ENCODE measurements at places on chromosomes 2 and 18. TPM values are rescaled to one million over a fixed set of nuclear protein-coding genes. Genes with fewer than 3 reads are reported as not detected.

TMEM127 gene
- 88.9 TPM for total RNA-seq

FAM237A gene
- not detected for total RNA-seq

FBLN7 gene
- total RNA-seq, result 3.5 TPM

MAP3K19 gene
- not detected for total RNA-seq

DNA sequence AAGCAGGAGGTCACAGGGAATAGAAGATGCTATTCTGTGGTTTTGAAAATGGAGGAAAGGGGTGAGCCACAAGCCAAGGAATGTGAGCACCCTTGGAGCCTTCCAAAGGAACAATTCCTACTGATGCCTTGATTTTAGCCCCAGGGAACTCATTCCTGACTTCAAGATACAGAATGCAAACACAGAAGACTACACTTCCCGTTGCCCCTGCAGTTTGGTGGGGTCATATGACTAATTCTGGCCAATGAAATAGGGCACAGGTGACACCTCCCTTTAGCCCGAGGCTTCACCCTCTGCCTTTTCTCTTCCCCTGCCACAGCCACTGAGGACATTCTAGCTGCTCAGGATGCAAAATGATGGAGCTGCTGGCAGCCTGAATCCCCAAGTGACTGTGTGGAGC is 126.1 kb downstream of the INHBB start:
- no peak for DNase-seq

DNA sequence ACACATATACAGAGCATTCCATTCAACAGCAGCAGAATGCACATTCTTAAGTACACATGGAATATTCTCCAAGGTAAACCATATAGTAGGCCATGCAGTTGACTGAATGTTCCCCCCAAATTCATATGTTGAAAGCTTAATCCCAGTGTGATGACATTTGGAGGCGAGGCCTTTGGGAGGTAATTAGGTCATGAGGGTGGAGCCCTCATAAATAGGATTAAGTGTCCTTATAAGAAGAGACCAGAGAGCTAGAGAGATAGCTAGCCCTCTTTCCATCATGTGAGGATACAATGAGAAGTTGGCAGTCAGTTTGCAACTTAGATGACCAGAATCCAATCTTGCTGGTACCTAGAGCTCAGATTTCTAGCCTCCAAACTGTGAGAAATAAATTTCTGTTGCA is 27.6 kb downstream of the TMEM185B start:
- DNase-seq, result no peak

DNA sequence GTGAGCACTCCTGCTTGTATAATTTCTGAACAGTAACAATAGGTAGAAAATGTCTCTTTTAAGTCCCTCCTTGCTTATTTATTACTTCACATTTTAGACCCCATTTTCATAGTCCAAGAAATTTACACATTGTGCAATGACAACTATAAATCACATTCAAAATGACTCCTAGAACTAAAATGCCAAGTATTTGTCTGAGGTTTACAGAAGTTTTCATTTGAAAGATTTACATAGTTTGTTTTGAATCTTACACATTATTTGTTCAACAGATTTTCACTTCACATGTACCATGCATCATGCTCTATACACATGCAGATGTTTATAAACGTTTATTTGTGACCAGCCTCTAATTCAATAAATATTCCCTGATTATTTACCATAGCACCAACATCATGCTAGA is 15.7 kb upstream of the TRIB2 start:
- DNase-seq, result no peak

GRCh38 chr18:39960550-39960949 is 1994.5 kb upstream of the PIK3C3 start:
- DNase-seq, result no peak

DNA sequence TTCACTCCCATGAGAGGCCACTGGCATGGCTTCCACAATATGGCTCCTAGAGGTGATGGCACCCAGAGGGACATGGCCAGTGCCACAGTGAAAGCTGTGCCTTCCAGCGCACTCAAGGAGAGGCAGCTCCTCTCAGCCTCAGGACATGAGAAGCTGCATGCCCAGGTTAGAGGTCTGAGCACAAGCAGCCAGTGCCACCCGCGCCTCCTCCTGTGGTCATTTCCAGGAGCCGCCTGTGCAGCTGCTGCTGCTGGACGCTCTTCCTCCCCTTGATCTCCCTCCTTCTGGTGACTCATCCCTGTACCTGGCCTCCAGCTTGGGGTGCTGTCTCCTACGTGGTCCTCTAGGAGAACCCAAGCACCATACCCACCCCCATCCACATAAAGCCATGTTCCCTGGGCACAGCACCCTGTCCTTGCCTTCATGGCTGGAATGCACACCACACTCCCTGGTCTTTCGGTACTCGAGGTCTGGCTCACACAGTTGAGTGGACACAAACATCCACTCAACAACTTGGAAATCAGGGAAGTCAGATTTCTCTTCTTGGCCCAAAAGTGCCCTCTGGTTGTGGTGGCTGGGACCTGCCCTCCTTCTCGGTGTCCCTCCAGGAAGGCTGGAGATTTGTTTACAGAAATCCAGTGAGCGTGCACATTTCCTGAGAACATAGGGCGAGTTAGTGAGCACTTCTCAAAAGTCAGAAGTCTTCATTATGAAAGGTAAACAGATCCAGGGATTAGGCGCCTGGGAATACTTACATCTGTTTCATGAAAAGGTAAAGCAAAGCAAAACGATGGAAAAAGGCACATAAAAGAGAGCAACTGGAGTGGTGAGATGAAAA is 96.7 kb downstream of the EIPR1 start:
- no peak for DNase-seq

DNA sequence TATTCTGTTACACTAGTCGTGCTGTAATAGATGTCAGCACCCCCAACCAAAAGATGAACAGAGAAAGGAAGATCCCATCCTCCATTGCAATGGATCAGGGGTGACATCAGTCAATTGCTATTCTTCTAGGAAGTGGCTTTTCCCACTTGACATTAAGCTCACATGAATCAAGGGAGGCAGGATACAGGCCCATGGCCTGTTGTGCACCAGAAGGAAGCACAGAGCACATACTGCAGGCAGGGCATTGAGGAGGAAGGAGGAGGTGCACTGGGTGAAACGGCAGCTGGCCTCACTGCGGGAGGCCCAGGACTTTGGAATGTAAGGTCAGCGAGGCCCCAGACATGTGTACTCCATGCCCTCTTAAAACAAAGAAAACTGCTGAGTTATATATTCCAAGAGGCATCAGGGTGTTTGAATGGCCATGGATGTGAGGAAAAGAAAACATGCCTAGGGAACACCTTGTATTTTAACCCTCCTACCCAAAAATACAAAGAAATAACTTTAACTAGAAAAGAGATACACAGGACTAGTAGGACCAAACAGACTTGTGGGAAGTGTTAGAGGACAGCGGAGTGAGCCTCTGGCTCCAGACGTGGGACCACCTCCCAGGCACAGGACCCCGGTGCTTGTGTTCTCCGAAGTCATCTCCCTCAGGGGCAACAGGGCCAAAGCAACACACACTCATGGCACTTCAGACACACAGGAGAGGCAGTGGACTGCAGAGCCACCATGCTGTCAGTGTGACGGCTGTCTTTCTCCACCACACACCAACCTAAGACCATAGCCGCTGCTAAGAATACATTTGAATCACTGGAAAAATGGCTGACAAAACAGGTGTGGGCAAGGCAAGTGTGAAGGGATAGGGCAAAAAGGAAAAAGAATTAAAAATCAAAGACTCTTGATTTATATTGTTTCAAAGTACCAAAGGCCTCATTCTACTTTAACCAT is 51.4 kb upstream of the RIOK3 start:
- no peak for DNase-seq

- DNase-seq, result peak; percentile 67
These were observed 92.1 kb downstream of the AOX1 start for GRCh38 chr2:200677721-200678532.

GRCh38 chr2:236430584-236430983 is 139.0 kb upstream of the ACKR3 start:
- no peak for DNase-seq
